ENCODE measurements at places on chromosomes 7 and 10.
A peak's percentile ranks its signal among the peaks of the same experiment; 100 is the strongest.

GRCh38 chr10:17616403-17617030 lies 657 bp downstream of the HACD1 start:
- peak; percentile 53 for DNase-seq

DNA sequence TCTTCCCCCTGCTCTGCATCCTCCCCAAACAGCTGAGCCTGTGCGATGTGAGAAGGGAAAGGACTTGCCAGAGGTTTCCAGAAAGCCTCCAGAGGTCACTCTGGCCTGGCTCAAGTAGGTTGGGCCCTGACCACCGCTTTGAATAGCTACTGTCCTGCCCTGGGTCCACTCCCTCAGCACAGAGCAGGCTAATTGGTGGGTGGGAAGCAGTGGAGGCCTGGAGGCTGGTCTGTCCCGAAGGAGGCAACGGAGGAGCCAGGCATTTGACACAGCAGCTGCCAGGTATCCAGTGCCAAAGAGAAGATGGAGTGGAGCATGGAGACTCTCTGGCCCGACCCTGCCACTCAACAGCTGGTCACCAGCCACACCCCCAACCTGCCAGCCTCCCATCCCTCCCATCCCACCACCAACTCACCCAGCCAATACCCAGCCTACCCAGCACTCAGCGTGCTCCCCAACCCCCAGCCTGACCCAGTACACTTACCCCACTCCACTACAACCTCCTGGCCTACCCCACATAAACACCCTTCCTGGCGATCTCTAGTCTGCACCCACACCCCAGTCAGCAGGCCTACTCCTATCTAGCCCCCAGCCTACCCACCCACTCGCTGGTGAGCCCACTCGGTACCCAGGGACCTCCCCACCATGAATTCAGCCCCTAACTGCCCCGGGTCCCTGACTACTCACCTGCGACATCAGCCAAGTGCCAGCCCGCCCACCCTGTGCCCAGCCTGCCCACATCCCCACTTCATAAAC lies 64.6 kb upstream of the COL13A1 start:
- no peak for DNase-seq

- no peak for DNase-seq
These were observed 266.5 kb upstream of the NPY start for GRCh38 chr7:24017519-24017918.

DNA sequence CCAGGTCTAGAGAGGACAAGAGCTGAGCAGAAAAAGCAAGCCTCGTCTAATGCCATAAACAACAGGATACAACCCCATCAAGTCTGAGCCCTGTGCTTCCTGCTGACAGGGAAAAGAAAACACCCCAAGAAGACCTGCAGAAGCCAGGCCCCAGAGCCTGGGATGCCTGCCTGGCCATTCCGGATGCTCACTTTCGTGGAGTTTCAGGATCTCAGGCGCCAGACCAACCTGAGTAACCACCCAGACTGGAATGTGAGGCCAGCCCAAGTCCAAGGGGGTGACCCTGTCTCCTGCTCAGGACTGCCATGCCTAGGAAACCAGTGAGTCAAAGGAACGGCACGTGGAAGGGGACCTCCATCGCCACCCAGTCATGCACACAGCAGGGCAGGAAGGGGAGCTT lies 74.3 kb downstream of the PLXNA4 start:
- no peak for DNase-seq

- no peak for DNase-seq
These were observed 16.0 kb downstream of the GIMAP8 start for GRCh38 chr7:150466477-150466876.

GRCh38 chr10:68158031-68158430 lies 48.7 kb downstream of the MYPN start:
- DNase-seq, result no peak

- no peak for DNase-seq
These were observed 29.5 kb downstream of the FOXK1 start for GRCh38 chr7:4711634-4712033.

- DNase-seq, result no peak
These were observed 321.6 kb downstream of the TNS3 start for GRCh38 chr7:47260270-47260669.

DNA sequence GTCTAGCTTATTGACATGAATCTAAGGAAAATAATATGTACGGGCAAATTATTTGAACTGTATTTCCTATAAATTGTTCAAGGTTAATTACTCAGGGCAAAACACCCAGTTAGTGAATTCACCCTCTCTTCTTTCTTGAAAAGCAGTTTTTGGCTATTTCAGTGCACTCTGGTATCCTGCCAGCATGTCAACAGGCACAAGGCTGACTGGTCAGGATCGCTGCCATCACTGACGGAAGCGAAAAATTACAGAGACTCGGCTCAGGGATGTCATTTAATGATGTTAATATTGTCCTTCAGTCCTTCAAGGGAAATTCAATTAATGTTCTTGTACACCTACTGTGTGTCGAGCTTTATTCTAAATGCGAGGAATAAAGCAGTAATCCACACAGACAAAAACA lies 28.3 kb upstream of the OLAH start:
- DNase-seq, result no peak

GRCh38 chr10:60627778-60628748 lies 150.2 kb upstream of the CDK1 start:
- no peak for DNase-seq

- DNase-seq, result no peak
These were observed 11.5 kb downstream of the SGPL1 start for GRCh38 chr10:70827086-70827757.

GRCh38 chr10:75498884-75499350 lies 67.5 kb downstream of the LRMDA start:
- no peak for DNase-seq

DNA sequence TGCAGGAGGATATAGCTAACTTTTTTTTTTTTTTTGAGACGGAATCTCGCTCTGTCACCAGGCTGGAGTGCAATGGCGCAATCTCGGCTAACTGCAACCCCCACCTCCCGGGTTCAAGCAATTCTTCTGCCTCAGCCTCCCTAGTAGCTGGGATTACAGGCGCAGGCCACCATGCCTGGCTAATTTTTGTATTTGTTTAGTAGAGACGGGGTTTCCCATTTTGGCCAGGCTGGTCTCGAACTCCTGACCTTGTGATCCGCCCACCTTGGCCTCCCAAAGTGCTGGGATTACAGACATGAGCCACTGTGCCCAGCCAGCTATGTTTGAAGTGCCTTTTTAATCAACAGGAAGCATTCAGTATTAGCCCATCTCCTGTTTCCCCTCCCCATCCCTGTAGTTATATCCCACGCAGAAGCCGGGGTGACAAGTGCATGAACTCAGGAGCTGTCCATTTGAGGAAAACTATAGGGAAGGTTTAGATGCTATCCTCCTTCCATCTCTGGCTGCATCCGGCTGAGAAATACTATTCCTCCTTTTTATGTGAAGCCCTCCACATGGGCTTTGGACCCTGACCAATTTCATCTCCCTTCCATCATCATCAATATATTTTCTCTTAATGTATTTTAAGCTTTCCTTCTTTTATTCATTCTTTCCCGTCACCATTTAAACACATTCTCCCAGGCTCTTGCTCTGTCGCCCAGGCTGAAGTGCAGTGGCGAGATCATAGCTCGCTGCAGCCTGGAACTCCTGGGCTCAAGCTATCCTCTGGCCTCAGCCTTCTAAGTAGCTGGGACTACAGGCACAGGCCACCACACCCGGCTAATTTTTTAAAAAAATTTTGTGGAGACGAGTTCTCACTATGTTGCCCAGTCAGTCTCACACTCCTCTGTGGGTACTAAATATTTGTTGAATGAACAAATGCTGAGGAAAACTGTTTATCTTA lies 1.3 kb upstream of the POT1 start:
- no peak for DNase-seq

GRCh38 chr10:21675157-21675796 lies 141.2 kb downstream of the MLLT10 start:
- no peak for DNase-seq

DNA sequence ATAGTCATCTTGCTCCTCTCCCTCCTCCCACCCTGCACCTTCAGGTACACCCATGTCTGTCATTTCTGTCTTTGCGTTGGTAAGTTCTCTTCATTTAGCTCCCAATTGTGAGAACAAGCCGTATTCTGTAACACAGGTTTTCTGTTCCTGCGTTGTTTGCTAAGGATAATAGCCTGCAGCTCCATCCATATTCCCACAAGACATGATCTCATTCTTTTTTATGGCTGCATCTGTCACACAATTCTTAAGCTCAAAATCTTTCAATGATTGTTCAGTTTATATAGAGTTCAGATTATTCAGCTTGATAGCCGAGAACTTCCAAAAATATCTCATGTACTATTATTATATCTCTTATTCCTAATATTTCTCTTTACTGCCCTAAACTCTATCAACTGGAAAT lies 16.0 kb upstream of the TMEM168 start:
- DNase-seq, result no peak

- no peak for DNase-seq
These were observed 296.7 kb downstream of the BBS9 start for GRCh38 chr7:33425929-33426678.

- DNase-seq, result no peak
These were observed 169.0 kb upstream of the PRKCQ start for GRCh38 chr10:6748981-6749635.

DNA sequence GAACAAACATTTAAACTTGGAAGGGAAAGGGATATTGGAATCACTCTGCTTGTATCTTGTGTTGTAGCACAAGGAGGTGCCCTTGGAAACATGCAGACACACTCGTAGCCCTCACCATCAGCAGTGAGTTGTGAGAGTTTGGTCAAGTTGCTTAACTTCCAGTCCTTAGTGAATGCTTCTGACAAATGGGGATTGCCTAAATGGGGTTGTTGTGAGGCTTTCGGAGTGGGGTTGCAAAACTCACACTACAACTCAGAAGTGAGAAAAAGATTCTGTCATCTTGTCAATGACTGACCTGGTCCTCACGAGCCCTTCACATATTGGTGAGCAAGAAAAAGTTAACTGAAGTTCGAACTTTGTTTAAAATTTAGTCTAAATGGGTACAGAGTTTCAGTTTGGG lies 29.0 kb upstream of the GSDME start:
- DNase-seq, result no peak

- no peak for DNase-seq
These were observed 358.4 kb downstream of the KCNMA1 start for GRCh38 chr10:77279207-77279606.

DNA sequence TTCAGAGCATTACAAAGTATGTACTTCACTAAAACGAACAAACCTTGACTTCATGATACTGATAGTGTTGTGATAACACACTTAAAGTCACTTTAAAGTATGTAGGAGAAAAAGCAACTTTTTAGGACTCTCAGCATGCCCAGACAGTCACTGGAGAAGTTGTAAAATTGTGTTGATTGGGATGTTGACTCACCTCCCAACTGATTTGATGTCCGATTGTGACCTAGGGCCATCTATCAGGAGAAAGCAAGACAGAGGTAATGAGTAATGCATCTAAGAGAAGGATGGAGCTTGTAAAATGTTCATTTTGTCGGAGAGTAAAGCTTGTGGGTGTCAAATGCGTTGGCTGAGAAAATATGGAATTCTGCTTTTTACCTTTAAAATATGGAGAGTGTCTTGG lies 135.4 kb upstream of the SEMA3D start:
- DNase-seq, result no peak

DNA sequence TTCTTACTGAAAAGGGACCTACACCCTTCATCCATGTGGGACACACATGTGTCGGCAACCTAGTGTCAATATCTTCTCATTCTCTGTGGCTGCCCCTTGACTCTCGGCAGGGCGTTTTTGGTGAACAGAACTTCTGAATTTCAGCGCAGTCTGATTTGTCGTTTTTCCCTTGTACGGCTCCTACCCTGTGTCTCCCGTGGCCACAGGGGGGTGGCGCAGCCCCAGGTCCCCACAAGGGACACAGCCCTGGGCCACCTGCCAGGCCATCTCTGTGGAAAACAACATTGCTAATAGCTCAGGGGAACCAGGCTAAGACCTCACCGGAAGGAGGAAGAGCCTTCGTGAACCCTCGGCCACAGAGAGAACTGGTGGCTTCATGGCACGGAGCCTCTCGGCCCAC lies 53.1 kb upstream of the NKX6-2 start:
- DNase-seq, result no peak

DNA sequence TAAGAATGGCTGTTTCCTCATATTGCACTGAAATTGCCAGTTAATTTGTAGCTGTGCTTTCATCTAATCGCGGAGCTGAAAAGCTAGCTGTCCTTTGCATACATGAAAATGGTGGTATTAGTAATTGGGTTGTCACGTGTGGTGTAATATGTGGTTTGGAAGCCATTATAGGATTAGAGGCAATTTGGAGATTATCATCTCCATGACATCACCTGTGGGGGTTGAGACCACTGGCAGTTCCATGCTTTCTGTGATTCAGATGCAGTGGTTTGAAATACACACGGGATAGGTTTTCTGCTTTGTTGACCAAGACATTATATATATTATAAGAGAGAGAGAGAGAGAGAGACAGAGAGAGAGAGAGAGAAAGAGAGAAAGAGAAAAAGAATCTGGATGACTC lies 180.8 kb downstream of the RAB11FIP2 start:
- DNase-seq, result no peak

- peak; percentile 74 for DNase-seq
These were observed 4.1 kb downstream of the MBLAC1 start for GRCh38 chr7:100130608-100131453.

GRCh38 chr7:83806538-83806937 lies 157.6 kb upstream of the SEMA3E start:
- no peak for DNase-seq

DNA sequence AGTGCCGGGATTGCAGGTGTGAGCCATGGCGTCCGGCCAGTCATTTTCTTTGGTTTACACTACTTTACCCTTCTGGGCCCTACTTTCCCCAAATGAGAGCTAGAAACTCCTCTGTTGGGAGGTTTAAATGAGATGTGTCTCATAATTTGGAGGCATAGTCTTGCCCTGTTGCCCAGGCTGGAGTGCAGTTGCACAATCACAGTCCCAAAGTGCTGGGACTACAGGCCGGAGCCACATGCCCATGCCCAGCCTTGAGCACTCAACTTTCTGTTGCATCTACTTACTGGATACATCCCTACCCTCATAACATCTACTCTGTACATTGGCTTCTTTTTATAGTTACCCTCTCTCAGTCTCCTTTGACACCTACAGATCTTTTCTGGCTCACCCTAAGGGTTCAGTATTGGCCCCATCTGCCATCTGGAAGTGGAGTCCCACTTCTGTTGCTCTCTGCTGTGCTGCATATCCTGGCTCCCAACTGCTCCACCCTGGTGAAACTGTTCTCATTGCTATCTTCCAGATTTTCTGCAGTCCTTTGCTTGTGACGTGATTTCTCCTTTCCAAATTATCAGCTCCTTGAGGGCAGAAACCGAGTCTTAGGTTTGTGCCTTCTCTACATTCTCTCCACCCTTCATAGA lies 8.4 kb downstream of the EIF4H start:
- no peak for DNase-seq

GRCh38 chr7:74226633-74227032 lies 16.8 kb downstream of the LAT2 start:
- DNase-seq, result no peak

DNA sequence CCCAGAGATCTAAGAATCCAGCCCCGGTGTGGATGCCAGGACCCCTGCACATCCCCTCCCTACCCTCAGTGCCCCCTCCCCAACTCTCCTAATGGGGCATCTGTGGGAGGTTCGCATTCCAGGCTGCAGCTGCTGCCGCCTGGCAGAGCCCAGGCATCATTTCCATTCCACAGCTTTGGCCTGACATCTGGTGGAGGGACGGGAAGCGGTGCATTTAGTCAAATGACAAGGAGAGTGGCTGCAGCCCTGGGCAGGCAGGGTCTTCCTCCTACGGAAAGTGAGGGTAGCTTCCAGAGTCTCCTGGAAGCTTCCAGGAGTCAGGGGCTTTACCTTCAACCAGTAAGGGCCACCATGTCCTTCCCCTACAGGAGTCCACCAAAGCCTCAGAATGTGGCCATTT lies 30.8 kb downstream of the PRLHR start:
- peak; percentile 15 for DNase-seq

Measured in amygdala (tissue), 56 donors.